AG10803 (cell line): ENCODE measurements at places on chromosomes 4 and X.

- peak; percentile 76 for DNase-seq
Observed at GRCh38 chrX:15471028-15471427, 22.1 kb downstream of the PIR start.

DNA sequence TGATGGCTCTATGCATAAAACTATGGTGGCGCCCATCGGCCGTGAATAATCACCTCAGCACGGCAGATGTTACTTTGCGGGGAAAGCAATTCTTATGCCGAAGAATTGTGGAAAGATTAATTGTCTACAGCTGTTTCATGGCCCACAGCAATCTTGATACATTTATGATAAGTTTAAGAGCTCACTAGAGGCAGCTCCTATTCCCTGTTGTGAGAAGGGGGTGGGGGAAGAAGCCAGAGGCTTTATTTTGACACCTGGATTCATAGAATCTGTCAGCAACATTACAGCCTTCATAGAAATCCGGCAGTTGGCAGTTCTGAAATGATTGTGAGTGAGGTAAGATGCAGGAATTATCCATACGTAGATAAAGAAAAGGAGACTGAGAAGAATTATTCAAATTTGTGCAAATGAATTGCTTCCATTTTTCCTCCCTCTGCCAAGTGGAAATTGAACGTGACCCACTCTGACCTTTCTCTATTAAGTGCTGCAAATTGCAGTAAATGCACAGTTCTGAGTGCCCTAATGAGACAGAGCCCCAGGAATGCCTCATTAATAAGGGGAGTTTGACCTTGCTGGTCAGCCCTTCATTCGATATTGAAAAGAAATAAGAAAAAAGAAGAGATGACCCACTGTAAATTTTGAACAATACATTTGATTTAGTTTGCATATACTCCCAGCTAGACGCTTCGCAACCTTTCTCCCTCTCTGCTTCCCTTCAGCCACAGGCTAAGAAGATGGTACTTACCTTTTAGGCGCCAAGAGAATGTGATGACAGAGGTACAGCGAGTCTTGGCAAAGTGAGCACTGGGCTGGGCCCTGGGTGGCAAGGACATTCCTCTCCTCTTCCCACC, 188.8 kb downstream of the GPAT3 start:
- no peak for DNase-seq

DNA sequence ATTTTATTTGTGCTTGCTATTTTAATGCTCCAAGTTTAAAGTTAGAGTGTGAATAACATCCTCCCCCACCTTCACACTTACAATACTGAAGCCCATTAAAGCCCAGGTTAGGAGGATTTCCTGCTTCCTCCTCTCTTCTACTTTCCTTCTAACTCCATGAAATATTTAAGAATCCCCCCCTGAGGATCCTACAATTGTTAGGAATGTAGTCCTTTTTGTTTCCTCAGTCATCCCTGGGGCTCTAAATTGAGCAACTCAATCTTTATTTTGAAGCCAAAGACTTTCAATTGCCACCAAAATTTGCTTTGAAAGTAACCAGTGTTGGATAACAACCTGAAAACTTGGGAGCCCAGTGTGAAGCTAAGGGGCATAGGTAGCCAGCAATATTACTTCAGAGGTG, 276.9 kb downstream of the FAM47A start:
- DNase-seq: no peak

GRCh38 chr4:55503169-55503568, 43.5 kb downstream of the CLOCK start:
- DNase-seq: peak; percentile 59

GRCh38 chr4:162891788-162892707, 274.6 kb downstream of the NAF1 start:
- no peak for DNase-seq

- DNase-seq: no peak
Observed at GRCh38 chrX:67651437-67652142, 107.8 kb downstream of the AR start.

- no peak for DNase-seq
Observed at GRCh38 chr4:116926631-116927295, 158.6 kb downstream of the TRAM1L1 start.

DNA sequence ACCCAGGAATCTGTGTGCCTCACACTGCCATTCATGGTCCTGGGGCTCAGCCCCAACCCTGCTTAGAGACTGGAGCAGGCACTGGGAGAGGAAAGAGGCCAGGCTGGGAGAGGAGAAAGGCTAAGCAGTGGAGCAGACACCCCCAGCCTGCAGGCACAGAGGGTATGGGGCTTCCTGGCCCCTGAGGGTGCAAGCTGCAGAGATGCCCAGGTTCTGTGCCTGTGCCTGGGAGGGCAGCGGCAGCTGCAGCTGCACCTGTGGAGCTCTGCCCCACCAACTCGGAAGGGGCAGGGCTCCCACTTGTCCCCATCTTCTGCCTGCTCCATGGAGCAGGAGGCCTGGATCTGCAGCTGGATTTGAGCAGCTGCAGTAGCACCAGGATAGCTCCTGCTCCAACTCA, 47.9 kb downstream of the DMP1 start:
- DNase-seq: no peak

GRCh38 chr4:29571322-29571721, 1148.8 kb upstream of the PCDH7 start:
- DNase-seq: no peak

DNA sequence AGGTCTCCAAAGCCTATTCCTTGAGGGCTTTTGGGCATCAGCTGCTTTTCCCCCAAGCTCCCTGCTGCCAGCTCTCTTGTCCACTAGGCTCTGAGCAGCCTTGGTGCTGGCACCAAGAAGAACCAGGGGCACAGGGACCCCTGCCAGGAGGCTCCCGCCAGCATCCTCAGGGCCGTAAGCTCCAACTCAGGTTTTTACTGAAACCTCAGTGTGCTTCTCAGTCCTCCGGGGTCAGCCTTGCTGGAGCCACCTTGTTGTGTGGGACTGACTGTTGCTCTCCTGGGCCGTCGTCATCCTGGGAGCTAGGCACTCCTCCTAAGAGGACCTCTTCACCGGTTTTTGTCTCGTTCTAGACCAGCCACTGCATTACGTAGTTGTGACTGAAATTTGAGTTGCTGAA, 38.9 kb downstream of the NOP14 start:
- no peak for DNase-seq

- DNase-seq: peak; percentile 31
Observed at GRCh38 chr4:151887031-151887815, 126.4 kb upstream of the GATB start.

DNA sequence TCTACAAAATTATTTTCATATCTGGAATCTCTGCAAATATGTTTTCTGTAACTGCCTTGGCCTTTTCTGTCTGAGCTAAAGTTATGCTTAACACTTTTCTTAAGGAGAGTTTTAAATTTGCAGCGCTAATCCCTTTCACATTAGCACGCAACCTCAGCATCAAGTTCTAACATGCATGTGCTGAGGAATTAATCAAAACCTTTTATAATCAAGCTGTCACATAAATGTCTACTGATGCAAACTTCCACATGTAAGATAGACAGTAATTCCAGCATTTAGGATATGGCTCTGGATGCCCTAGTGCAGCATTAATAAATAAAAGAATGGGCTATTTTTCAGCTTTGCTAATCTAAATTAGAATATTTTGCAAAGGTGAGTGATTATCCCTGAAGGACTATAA, 17.5 kb upstream of the NEIL3 start:
- no peak for DNase-seq

- no peak for DNase-seq
Observed at GRCh38 chr4:82200046-82200445, 173.7 kb downstream of the HNRNPD start.

DNA sequence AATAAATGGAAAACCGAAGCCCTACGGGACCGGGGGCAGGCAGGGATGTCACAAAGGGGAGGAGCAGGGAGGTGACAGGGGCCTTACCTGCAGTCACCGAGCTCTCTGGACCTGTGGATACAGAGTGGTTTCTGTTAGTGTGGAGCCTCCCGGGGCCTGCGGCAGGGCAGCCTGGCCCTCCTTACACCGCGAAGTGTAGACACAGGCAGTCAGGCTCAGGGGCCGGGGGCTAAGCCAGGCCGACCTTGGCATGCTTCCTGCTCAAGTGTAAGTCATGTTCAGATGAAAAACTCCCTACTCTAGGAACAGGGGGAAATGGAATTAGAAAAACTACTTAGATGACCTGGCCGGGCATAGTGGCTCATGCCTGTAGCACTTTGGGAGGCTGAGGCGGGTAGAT, 4.3 kb downstream of the FAM3A start:
- no peak for DNase-seq

DNA sequence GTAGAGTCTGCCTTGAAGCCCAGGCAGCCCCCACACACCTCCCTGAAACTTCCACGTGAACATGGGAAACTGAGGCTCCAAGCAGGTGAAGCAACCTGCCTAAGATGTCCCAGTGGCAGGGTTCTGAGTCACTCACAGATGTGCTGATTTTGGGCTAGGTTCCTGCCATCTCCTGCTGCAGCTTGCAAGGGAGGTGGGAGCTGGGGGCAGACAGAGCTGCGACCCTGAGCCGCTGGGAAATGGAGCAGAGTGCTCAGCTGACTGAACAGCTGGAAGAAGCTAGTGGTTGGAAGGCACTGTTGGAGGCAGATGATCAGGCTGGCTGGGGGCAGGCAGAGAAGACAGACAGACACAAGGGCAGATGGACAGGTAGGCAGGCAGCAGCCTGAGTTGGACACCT, 3.6 kb upstream of the FATE1 start:
- no peak for DNase-seq

DNA sequence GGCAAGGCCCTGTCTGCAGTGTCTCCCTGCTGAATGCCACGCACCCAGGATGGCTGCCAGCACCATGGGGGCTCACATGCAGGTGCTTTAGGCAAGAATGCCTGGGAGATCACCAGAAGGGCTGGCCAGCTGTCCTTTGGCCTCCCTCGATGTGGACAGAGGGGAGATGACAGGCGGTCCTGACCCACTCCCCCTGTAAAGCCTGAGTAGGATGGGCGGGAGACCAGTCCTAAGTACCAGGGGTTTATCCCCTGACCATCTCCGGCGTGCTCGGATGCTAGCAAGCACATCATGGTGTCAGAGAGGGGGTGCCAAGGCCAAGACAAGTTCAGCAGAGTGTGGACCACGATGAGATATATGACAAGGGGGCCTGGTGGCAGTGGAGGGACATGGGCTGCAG, 5.3 kb downstream of the PDZD4 start:
- no peak for DNase-seq

DNA sequence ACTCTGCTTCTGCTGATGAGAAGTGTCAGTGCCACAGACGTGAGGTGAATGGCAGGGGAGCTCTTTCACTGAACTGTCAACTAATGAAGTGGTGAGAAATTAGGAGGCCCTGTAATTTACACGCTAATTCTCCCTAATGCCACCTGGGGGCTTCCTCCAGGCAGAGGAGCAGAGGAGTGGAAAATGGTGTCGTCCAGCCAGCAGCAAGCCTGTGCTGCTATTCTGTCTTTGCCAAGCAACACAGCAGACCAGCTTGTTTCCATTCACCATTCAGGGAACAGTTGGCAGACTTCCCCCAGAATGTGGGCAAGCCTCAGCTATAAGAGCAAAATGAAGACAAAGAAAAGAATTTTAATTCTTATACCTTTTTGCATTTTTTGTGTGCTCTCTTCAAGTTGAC, 245.2 kb upstream of the TET2 start:
- peak; percentile 1 for DNase-seq

DNA sequence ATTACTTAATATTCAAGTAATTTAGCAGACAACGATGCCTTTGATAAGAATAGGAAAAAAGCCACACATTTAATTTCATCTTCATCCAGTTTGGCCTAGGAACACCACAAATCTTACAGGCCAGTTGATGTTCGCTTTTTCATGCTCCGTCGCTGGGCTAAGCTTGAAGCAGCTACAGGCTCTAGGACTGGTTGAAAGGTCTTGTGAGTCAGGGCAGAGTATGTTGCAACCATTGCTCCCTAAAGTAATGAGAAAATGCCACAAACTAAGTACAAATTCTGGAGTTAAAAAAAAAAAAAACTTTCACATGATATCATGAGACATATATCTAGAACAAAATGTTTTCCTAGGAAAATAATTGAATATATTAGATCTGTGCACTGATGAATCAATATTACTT, 123.8 kb downstream of the RPS6KA6 start:
- peak; percentile 21 for DNase-seq

- DNase-seq: peak; percentile 11
Observed at GRCh38 chr4:49032440-49033161, 46.5 kb downstream of the CWH43 start.
